ENCODE measurements at places on chromosomes 3 and 15. TPM values are rescaled to one million over a fixed set of nuclear protein-coding genes. Genes with fewer than 3 reads are reported as not detected.

GRCh38 chr3:182501856-182502255, 291.4 kb upstream of the ATP11B start:
- H3K4me3 ChIP-seq, result no peak overlapping the region
- DNase-seq, result no peak
- H3K27ac ChIP-seq, result no peak overlapping the region
- H3K36me3 ChIP-seq, result no peaks in the 10 kb centered on the region
- no peaks in the 10 kb centered on the region for H3K27me3 ChIP-seq

IL5RA gene
- not detected for total RNA-seq

DNA sequence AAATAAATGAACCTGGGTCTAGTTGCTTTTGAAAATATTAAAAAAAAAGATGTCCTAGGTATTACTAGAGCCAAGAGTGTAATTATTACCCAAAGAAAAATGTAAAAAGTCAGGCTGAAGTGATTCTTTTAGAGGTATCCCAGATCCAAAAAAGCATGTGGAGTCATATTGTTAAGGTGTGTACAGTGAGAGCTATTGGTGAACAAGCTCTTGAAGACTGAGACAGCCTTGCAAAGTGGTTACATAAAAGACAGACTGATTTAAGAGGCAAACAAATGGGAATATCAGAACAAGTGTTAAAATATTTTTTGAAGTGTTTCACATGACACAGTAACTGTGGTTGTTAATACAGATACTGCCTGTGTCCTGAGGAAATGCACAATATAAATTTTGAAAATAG, 624.5 kb downstream of the PLOD2 start:
- H3K27me3 ChIP-seq, result no peaks in the 10 kb centered on the region
- no peak overlapping the region for H3K27ac ChIP-seq
- no peaks in the 10 kb centered on the region for H3K36me3 ChIP-seq
- no peaks in the 10 kb centered on the region for H3K4me1 ChIP-seq
- no peak overlapping the region for H3K4me3 ChIP-seq
- no peak for DNase-seq

FRMD5 gene
- total RNA-seq, result not detected

- H3K27me3 ChIP-seq, result peaks cover 9% of the 10 kb centered on the region
- no peak overlapping the region for H3K4me3 ChIP-seq
- no peaks in the 10 kb centered on the region for H3K36me3 ChIP-seq
- no peak overlapping the region for H3K27ac ChIP-seq
- no peaks in the 10 kb centered on the region for H3K4me1 ChIP-seq
Measured at GRCh38 chr15:83431521-83431920, 15.6 kb upstream of the SH3GL3 start.

DNA sequence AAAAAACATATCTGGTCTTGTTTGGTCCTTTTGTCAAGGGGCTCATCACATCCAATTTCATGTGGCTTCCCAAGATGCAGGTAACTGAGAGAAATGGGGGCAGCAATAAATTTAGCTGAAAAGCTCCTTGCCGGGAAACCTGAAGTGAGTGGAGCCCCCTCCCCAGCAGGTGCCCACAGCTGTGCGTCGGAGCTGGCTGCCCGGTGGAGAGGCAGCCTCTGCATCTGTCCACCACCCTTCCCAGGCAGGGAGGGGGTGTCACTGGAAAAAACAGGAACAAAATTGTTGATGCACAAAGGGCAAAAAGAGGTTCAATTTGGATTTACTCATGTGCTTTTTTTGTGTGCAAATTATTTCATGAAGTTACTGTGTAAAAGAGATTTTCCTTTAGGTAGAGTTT, 249.4 kb upstream of the LYSMD4 start:
- H3K4me1 ChIP-seq, result no peaks in the 10 kb centered on the region
- no peaks in the 10 kb centered on the region for H3K27me3 ChIP-seq
- no peaks in the 10 kb centered on the region for H3K36me3 ChIP-seq
- no peak overlapping the region for H3K4me3 ChIP-seq
- H3K27ac ChIP-seq, result no peak overlapping the region

DNA sequence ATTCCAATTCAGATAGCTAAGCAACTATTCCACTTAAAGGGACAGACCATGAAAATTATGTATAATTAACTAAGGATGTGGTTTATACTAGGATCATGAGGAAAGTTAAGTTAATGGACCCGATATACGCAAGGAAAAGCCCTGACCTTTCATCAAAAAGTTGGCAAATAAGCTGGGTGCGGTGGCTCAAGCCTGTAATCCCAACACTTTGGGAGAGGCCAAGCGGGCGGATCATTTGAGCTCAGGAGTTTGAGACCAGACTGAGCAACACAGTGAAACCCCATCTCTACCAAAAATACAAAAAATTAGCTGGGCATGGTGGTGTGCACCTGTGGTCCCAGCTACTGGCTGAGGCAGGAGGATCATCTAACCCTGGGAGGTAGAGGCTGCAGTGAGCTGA, 39.6 kb downstream of the SCAP start:
- H3K36me3 ChIP-seq, result peaks cover 39% of the 10 kb centered on the region
- no peak overlapping the region for H3K4me3 ChIP-seq
- DNase-seq, result no peak
- H3K4me1 ChIP-seq, result peaks cover 7% of the 10 kb centered on the region
- no peak overlapping the region for H3K27ac ChIP-seq

GOLGA6B gene
- total RNA-seq, result not detected

DNA sequence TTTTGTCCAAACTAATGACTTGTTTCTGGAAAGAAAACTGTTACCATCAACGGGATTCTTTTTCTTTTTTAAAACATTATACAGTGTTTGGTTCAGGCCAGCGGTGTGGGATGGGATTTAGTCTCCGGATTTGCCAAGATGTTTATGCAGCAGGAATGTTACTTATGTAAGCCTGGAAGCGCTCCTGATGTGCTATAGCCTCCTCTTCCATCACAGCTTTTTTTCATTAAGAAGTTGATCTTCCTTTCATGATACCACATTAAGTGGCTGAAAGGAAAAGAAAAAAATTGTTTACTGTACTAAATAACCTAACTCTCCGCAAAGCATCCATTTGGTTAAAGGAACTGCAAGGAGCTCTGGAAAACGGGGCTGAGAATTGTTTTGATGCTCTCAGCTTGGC, 120.5 kb upstream of the ALDH1A3 start:
- DNase-seq, result no peak
- no peak overlapping the region for H3K4me3 ChIP-seq
- H3K36me3 ChIP-seq, result no peaks in the 10 kb centered on the region
- H3K4me1 ChIP-seq, result no peaks in the 10 kb centered on the region
- peaks cover 38% of the 10 kb centered on the region for H3K27me3 ChIP-seq

ITIH4 gene
- total RNA-seq, result 25.5 TPM

ABTB1 gene
- 29.5 TPM for total RNA-seq

DNA sequence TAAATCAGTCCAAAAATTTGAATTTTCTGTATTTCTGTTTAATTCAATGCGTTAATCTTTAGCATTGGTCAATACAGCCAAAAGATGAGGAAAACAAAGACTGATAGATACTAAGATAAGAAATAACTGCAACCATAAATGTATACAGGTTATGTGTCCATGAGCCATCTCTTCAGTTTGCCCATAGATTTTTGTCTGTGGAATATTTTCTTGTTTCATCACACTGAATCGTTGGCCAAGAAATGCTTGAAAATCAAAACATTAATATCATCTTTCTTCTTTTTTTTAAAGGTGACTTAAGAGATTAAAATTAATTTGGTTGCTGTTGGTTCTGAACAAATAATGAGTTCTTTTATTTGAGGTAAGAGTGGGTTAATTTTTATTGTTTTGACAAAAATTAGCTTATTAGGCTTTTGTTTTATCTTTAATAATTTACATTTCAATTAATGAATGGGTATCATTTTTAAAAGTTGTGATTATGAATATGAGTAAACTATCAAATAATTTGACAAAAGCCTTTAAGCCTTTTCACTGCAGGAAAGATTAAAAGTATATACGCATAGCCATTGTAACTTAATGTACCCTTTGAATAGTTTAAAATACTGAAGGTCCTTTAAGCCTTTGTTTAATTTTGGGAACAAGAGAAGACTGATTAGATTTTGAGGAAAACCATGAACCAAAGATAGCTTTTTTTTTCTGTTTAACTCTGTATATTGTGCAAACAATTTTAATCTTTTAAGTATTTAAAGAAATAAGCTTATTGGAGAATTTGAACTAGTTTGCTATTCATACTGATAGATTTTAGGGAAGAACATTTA, 14.7 kb upstream of the CHD2 start:
- peaks cover 60% of the 10 kb centered on the region for H3K36me3 ChIP-seq
- peak overlapping the region; percentile 95 for H3K4me3 ChIP-seq
- H3K27ac ChIP-seq, result peak overlapping the region; percentile 94
- no peak for DNase-seq
- peaks cover 52% of the 10 kb centered on the region for H3K4me1 ChIP-seq

DAZL gene
- not detected for total RNA-seq

DNA sequence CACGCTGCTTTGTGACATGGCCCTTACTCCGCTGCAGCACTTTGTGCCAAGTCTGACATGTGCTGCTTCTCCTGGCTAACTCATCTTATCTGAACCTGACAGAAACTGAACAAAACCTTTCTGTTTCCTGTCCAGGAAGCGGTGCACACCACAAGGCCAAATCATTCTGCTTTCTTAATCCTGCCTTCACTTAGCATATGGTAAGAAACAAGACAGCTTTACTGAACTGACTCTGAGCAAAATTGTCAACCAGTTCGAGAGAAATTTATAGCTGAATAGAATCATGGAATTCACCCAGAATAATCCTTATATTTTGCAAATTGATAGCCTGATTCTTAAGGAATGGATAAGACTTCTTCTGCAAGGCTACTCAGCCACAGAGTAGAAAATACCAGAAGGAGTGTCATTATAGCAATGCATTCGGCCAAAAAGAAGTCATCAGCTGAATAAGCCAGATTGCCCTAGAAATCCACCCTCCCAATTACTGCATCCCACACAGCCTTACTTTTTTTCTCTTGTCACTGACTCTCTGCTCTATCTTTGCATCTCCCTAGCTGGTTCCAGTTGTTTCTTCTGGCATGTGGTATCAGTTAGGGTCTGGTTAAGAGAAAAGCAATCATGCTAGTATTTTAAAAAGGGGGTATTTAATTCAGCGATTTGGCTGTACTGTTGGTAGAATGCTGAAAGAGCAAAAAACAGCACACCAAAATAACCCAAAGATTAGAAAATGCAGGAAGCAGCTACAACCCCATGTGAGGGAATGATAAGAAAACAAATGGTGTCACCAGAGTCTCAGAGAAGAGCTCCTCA, 41.6 kb upstream of the STRIT1 start:
- DNase-seq, result peak; percentile 39
- H3K36me3 ChIP-seq, result no peaks in the 10 kb centered on the region
- H3K27me3 ChIP-seq, result peaks cover 3% of the 10 kb centered on the region

DNA sequence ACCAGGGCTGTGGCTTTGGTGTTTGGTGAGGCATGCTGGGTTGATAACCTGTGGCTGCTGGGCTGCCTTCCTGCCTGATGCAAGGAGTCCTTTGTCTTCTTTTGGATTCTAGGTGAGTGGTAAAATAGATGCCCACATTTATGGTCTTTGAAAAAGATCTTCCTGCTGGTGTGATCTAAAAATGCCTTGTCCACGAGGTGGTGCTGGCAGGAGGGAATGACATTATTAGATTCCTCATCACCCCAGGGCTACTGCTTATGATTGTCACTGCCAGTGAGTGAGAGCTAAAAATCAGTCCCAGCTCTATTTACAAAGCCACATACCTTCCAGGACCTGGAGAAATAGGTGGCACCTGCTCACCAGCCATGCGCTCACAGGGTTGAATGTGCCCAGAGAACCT, 355.5 kb upstream of the ROPN1 start:
- DNase-seq, result no peak
- no peak overlapping the region for H3K27ac ChIP-seq
- peaks cover 8% of the 10 kb centered on the region for H3K27me3 ChIP-seq
- H3K4me1 ChIP-seq, result no peaks in the 10 kb centered on the region

DNA sequence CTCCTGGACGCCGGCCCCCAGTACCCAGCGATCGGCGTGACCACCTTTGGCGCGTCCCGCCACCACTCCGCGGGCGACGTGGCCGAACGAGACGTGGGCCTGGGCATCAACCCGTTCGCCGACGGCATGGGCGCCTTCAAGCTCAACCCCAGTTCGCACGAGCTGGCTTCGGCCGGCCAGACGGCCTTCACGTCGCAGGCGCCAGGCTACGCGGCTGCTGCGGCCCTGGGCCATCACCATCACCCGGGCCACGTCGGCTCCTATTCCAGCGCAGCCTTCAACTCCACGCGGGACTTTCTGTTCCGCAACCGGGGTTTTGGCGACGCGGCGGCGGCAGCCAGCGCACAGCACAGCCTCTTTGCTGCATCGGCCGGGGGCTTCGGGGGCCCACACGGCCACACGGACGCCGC, 956 bp downstream of the ZIC1 start:
- H3K36me3 ChIP-seq, result peaks cover 20% of the 10 kb centered on the region
- no peak overlapping the region for H3K4me3 ChIP-seq
- H3K27ac ChIP-seq, result no peak overlapping the region
- no peak for DNase-seq
- peaks cover 79% of the 10 kb centered on the region for H3K27me3 ChIP-seq

GRCh38 chr3:125129512-125129997, 73.8 kb upstream of the HEG1 start:
- no peak overlapping the region for H3K27ac ChIP-seq
- H3K4me1 ChIP-seq, result peaks cover 44% of the 10 kb centered on the region
- H3K4me3 ChIP-seq, result no peak overlapping the region
- H3K27me3 ChIP-seq, result peaks cover 28% of the 10 kb centered on the region
- no peak for DNase-seq

DNA sequence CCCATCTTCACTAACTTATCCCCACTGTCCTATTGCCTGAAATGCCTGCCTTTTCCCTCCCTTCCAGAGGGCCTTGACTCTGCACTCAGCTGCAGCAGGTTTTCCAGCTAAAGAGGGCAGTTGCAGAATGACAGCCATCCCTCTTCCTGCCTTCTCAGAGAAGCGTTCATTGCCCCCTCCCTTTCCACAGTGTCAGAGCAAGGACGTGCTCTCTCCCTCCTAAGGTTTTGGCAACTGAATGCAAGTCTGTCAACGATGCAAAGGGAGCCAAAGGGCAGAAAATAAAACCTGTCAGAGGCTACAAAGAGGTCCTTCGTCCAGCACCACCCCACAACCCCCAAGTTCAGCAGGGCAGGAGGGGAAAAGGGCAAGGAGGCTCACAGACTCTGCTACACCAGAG, 230.1 kb upstream of the THBS1 start:
- H3K4me1 ChIP-seq, result no peaks in the 10 kb centered on the region
- H3K4me3 ChIP-seq, result no peak overlapping the region
- no peak overlapping the region for H3K27ac ChIP-seq

ALDH1A3 gene
- total RNA-seq, result not detected

LRRC57 gene
- total RNA-seq, result 19.1 TPM

GRCh38 chr3:197029511-197030167, at the start of gene MELTF:
Gene MELTF, minus strand, starts transcription at chr3:197029817. Its CDS starts 115 bp downstream, at chr3:197029702.
- H3K4me3 ChIP-seq, result peak within 1 kb of the TSS; percentile 70
- peaks cover under 1% of the 10 kb centered on the region for H3K27me3 ChIP-seq
- H3K4me1 ChIP-seq, result peaks cover 4% of the 10 kb centered on the region
- H3K36me3 ChIP-seq, result no peaks in the 10 kb centered on the region
- peak; percentile 64 for DNase-seq

GRCh38 chr15:41811432-41812195, 16.3 kb upstream of the JMJD7 start:
- peaks cover 30% of the 10 kb centered on the region for H3K4me1 ChIP-seq
- H3K36me3 ChIP-seq, result no peaks in the 10 kb centered on the region
- no peaks in the 10 kb centered on the region for H3K27me3 ChIP-seq
- peak overlapping the region; percentile 1 for H3K27ac ChIP-seq
- peak; percentile 77 for DNase-seq
- H3K4me3 ChIP-seq, result no peak overlapping the region

- H3K36me3 ChIP-seq, result no peaks in the 10 kb centered on the region
- no peak overlapping the region for H3K4me3 ChIP-seq
- peaks cover 20% of the 10 kb centered on the region for H3K4me1 ChIP-seq
- no peak for DNase-seq
Measured at GRCh38 chr3:185943760-185944106, 5.9 kb upstream of the TRA2B start.

SLC2A2 gene
- not detected for total RNA-seq
